ENCODE measurements at places on chromosomes 6 and 20.

- no peak for DNase-seq
These were observed 199.1 kb upstream of the CNR1 start for GRCh38 chr6:88365230-88365629.

DNA sequence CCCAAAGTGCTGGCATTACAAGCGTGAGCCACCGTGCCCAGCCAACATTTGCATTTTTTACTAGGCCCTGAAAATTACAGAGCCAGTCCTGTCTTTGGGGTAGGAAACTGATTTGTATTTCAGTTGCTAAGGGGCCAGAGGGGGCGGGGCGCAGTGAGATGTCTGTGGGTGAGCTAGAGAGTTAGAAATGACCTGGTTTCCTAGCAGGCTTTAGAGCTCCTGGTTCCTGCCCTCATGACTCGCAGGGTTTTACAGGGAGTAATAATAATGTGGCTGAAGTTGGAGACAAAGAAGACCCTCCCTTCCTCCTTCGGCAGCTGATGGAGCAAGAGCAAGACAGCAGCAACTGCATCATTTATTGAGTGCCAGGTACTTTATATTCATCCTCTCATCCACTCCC lies 131.5 kb downstream of the TFAP2C start:
- DNase-seq, result no peak

DNA sequence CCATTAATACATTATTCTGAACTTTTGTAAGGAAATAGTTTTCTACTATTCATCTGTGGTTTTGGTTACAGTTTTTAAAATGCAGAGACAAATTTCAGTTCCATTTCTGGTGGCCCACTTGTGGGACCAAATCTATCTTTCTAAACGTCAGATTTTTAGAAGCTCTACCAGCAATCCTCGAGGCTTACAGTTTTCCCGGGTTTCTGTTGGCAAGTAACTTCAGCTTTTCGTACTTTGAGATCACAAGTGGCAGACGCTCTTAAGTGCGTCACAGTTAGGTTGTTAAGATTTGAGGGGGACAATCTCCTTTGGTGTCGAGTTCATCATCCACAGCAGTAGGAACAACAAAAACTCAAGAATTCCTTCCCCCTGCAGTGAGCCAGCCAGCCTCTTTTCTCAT lies 60.0 kb downstream of the JARID2 start:
- no peak for DNase-seq

- no peak for DNase-seq
These were observed 59.4 kb downstream of the TRIM27 start for GRCh38 chr6:28864326-28864923.

DNA sequence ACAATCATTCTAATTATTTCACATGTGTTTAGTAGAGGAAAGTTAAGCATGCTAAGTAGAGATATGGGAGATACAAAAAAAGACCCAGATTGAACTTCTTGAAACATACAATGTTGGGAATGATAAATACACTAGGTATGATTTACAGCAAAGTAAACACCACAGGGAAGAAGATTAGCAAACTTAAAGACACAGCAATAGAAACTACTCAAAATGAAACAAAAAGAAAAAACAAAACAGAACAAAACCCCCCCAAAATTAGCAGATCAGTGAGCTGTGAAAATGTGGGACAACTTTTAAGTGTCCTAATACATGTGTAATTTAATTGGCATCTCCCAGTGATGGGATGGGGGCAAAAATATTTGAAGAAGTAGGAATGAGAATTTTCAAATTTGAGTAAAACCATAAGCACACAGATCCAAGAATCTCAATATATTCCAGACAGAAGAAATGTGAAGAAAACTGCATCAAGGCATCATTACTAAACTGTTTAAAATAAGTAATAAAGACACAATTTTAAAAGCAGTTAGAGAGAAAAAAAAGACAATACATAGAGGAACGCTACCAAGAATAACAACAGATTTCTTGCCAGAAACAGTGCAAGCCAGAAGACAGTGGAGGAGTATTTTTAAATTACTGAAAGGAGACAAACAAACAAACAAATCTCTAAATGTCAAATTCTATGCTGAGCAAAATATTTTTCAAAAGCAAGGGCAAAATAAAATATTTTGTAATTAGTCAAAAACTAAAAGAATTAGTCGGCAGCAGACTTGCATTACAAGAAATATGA lies 473.7 kb downstream of the QKI start:
- DNase-seq, result no peak

GRCh38 chr20:8807480-8808201 lies 261.2 kb upstream of the PLCB4 start:
- DNase-seq, result no peak

DNA sequence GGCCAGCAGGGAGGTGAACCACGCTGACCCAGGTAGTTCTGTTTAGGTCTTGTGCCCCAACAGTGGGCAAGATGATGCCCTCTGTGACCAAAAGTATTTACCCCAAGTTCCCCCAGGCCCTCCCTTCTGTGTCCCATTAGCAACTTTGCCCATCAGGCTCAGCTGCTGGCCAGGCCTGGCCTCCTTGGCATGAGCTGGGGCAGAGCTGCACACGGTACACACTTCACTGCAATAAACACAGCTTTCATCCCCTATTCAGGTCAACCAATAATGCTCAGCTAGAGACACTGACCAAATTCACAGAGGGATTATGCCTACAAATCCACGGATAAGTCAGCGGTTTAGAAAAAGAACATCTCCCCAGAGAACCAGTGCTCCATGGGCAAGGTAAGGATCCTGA lies 103.7 kb downstream of the SLC23A2 start:
- no peak for DNase-seq

DNA sequence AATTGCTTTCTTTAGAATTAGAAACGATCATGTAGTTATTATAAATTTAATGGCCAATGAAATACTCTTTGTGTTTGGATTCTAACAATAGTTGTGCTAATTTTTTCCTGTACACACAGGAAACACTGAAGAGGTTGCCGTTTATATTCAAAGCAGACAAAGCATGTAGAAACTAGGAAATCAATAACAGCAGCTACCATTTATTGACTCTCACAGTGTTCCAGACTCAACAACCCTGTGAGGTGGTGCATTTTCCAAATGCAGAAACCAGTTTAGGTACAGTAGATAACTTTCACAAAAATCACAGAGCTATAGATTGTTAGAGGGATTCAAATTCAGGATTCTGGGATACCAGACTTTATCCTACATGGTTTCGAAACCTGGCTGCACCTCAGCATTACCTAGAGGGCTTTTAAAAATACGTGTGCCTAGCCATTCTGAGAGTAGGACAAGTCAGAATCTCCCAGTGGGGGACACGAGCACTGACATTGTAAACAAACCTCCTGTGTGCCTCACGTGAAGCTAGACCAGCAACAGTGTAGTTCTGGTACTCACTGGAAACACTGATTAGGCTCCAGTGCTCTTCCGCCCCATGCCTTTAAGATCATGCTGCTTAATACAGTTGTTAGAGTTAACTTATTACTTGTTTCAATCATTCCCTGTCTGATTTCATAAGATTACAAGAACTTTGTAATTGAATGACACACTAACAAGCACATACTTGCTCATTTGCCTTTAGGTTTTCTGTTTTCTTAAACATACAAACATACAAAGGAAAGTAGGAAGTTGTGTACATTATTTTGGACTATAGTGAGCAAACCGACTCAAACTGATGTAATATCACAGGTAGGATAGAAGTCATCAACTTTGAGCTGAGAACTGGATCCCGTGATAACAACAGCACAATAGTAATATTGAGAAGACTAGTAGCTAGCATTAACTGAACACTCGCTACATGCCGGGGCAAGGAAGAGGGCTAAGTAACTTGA lies 65.8 kb downstream of the MAP3K4 start:
- DNase-seq, result no peak

GRCh38 chr20:62186887-62187866 lies 4.3 kb downstream of the MTG2 start:
- no peak for DNase-seq

DNA sequence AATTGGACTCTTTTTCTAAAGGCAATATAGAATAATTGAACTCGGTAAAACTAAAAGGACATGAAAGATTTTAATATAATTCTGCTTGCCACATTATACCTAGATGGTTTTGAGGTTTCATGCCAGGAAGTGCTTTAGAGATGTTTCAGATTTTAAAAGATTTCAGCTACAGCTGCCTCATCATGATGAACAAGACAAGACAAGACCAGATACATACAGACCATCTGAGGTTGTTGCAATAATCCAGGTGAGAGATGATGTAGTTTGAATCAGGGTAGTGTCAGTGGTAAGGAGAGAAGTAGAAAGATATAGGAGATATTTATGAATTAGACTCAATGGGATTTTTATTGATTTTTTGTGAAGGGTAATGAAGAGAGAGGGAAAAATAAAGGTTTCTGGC lies 374.3 kb upstream of the HSF2 start:
- DNase-seq, result no peak

DNA sequence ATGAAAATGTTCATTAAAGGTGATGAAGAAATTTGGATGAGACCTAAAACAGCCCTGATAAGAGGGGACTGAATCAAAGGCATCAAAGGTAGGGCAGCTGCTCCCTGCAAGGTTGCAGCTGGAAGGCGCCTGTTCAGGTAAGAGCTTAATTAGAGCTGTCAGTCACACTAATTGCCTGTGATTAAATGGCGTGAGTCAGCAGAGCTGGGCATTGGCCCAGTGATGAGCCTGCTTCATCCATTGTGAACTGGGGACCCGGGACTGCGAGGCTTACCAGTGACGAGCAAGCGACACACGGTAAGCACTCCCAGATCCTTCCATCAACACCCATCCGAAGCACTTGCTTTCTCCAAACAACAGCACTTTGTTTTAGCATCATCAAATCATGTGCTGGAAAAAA lies 621.5 kb upstream of the CDH4 start:
- DNase-seq, result no peak

- no peak for DNase-seq
These were observed 10.8 kb downstream of the SERAC1 start for GRCh38 chr6:158157064-158157764.

- no peak for DNase-seq
These were observed 10.3 kb downstream of the CPNE1 start for GRCh38 chr20:35654415-35654814.

- no peak for DNase-seq
These were observed 114.7 kb downstream of the MYO6 start for GRCh38 chr6:75863784-75864183.

- DNase-seq, result no peak
These were observed 87.3 kb downstream of the PLCB1 start for GRCh38 chr20:8219403-8219802.

GRCh38 chr6:25279748-25280343 lies 672 bp downstream of the CARMIL1 start:
- DNase-seq, result no peak

DNA sequence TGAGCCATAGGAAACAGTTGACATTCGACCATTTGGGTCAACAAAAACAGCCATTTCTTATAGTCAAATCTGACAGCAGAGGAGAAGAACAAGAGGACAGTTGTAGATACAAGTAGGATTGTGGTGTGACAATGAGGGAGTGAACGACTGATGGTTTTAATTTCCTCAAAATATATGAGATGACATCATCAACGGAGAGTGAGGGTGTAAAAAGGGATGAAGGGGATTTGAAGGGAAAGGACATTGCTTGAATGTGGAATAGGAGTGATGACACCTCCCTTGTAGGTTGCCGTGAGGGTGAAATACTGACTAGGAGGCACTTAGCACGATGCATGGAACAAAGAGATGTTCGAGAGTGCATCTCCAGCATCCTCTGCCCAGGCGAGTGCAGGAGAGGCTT lies 499.8 kb upstream of the CHD6 start:
- no peak for DNase-seq

GRCh38 chr20:15411781-15412180 lies 1074.4 kb upstream of the FLRT3 start:
- DNase-seq, result no peak

DNA sequence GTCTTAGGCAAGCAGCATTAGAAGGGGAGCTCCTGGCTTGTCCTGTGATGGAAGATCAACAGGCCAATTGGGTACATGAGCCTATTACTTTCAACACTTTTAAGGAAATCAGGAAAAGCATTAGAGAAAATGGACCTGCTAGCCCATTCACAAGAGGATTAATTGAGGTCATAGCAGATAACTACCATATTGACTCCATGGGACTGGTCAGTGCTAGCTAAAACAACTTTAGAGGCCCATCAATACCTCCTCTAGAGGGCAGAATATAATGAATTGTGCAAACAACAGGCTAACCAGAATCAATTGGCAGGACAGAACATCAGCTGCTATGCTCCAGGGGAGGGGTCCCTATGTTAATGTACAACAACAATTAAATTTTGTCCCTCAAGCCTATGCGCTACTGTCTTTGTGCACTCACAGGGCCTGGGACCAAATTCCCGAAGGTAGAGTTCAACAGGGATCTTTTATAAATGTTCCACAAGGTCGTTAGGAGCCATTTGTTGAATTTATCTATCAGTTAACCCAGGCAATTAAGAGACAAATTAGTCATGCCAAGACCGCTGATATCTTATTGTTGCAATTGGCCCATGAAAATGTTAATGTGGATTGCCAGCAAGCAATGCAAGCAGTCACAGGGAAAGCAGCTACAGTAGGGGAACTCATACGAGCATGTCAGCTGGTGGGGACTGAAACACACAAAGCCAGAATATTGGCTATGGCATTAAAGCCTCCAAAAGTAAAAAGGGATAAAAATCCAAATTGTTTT lies 106.6 kb upstream of the BTN3A2 start:
- DNase-seq, result no peak

DNA sequence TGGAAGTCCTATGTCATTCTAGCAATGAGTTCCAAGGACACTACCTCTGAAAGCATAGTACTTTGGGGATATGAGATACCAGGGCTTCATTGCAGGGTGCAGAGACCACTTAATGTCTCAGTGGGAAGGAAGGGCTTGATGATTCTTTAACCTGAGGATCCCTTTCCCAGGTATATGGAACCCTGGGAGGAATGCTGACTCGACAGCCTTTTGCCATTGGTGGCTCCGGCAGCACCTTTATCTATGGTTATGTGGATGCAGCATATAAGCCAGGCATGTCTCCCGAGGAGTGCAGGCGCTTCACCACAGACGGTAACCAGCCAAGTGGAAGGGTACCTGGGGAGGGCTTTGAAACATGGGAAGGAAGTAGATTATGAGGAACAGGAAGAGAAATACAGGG lies 4.2 kb downstream of the PSMB9 start:
- DNase-seq, result no peak

DNA sequence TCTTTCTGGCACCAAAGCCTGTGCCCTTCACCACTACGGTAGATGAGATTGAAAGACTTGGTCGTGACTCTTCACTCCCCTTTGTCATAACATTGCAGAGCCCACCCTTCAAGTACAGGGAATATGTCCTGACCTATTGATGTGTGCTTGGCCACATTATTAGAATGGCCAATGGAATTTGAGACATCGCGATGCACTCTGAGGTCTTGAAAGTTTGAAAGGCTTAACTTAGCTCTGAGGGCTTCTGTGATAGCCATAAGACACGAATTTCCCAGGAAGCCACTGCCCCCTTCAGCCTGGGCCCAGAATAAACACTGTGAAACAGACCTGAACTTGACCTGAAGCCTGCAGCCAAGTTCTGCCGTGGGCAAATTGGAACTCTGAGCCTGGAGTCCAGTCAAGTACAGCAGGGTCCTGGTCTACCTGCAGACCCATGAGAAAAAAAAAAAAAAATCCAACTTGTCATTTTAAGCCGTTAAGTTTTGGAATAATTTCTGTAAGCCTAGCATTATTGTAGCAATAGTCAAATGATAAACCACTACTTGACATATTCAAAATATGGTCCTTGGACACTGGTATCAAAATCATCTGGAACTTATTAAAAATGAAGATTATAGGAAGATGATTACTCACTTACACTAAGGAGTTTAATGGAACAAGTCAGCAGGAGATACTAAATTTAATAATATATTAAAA lies 36.9 kb upstream of the TRAF3IP2 start:
- DNase-seq, result peak; percentile 29

Measured in activated T-helper 2 cell treated with anti-CD3 and anti-CD28 coated beads, Interferon-gamma antibody, Interleukin-2, Interleukin-4, amounts not matched to agents 10 μg/mL and 5 μg/mL and 100 μg/mL, durations not matched to agents 14 hours and 24 hours and 36 hours (primary cell).